Renal cortex interstitium (tissue), 15 donors: ENCODE measurements at places on chromosomes 7 and 10. TPM values are rescaled to one million over a fixed set of nuclear protein-coding genes. Genes with fewer than 3 reads are reported as not detected.
A peak's percentile ranks its signal among the peaks of the same experiment; 100 is the strongest.

DNA sequence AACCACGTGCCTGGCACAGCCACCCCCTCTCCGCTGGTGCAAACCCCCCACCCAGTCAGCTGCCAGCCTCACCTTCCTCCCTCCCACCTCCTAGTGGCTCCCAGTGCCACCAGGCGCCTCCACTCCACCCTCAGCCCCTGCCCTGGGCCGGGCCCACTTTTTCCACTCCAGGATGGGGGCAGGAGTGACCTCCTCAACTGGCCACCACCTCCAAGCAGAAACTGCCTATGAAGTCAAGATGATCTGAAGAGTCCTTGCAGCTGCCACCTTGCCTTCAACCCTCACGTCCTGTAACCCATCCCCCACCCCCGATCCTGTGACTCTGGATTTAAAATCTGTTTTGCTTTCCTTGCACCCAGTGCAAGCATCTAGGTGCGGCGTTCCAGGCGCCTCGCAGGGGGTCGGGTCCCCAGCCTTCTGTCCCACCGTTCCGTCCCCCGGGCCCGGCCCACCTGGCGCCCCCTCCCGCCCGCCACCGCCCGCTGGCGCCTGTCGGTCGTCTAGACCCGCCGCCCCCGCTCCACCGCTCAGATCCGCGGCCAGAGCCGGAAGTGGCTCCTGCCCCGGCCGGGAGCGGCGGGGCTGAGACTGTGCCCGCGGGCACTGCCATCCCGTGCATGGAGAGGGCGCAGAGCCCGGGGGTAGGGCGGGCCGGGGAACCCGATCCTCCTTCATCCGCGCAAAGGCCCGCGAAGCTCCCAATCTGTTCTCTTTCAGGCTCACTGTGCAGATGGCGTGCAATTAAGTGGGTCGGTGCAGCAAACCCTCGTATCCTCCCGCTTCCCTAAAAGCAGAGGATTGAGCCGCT lies 51.2 kb upstream of the GTF2I start:
- DNase-seq, result no peak

DNA sequence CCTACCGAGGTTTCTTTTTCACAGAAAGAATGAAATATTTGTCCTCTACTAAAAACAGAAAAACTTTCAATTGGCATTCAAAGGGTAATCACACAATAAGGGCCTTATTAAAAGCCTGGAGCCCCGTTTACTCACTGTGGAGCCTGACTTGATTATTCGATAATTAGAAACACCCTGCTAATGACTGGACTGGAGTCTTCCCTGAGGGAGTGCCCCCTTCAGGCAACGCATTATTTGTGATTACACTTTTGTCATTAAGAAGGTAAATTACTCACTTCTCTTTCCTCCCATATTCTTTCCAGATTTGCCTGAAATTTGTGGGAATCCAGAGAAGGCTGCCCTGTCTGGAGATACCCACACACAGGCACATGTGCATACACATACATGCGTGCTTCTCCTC lies 444.2 kb upstream of the NPVF start:
- DNase-seq, result no peak

- no peak for DNase-seq
Observed at GRCh38 chr7:100568896-100569844, 4.5 kb downstream of the SAP25 start.

GRCh38 chr7:144503215-144503614 lies 99.7 kb upstream of the NOBOX start:
- DNase-seq, result no peak

- DNase-seq, result no peak
Observed at GRCh38 chr7:157458254-157458633, 121.4 kb downstream of the DNAJB6 start.

DNA sequence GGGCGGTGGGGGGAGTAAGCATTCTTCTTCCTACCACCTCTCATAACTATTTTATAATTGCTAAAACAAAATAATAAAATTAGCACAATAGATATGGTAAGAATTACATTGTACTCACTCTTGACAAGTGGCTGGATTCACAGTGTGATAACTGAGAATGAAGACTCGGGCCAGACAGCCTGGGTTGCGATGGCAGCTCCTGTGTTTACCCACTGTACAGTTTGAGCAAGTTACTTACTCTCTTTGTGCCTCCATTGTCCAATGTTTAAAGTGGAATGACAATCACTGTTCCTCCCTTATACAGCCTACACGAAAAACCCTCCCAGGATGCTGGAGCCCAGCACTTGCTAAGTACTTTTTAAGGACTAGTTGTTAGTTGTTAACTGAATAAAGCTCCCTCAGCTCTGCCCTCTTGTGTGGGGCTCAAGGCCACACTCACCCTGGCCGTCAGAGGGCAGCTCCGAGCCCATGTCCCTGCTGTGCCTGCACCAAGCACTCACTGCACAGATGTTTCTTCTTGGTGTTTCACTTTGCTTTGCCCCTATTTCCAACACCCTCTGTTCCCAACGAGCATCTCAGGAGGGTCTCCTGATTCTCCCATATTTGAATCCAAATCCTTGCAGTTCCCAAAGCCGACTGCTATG lies 56.4 kb upstream of the NPS start:
- DNase-seq, result no peak

DNA sequence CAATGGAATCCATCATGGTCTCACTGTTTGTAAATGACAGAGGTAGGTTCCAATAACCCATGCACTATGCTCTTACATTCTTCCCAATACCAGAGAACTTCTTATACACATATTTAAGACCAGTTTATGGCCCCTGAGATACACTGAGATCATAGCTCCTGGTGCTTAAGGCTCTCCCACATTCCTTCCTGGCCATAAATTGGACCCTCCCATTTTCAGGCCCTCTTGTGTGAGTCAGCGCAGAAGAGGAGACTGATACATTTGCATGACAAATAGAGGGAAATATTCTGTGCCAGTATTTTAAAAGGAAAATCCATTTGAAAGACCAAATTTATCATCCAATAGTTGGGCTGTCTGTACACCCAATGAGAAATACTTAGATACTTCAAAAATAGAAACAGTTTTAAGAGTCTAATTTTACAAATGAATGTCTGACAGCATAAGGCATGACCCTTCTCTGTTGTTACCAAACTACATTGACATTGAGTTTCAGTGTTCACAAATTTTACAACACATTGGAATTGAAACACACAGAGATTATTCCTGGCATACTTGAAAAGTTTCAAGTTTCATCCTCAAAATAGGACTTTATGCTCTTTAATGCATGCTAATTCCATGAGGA lies 35.3 kb downstream of the SLC16A9 start:
- no peak for DNase-seq

GRCh38 chr7:2146676-2147472 lies 85.9 kb downstream of the MAD1L1 start:
- no peak for DNase-seq

GRCh38 chr7:32164341-32164996 lies 94.3 kb upstream of the PDE1C start:
- DNase-seq, result no peak

DNA sequence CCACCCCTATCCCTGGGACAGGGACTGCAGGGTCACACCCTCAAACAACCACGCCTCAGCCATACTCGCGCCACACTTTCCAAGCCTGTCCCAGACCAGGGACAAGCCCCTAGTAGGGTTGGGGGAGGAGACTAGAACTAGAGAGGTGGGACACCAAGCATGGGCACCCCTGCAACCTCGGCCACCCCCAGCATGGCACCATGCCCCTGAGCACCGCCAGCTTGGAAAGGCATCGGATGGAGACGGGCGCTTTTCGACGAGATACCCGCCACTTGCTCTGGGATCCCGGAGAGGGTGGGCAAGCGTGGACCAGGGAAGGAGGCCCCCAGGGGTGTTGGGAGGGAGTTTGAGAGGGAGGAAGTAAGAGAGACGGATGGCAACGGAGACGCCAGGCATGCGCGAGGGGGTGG lies 13.1 kb upstream of the KMT2E start:
- DNase-seq, result no peak

DNA sequence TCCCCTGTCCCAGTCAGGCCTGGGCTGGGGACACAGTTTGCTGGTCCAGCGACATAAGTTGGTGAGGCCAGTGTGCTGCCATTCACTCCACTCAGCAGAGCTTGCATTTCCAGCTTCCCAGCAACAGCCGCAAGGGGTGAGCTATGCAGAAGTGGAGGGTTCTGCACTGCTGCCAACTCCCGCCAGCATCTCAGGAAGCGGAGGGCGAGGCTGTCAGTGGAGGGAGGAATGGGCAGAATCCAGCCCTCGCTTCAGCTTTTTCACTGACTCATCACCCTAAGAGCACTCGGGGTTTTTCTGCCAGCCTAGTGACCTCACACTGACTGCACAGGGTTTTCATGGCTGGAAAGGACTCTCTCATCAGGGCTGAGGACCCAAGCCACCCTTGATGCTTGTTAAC lies 625.1 kb upstream of the MKI67 start:
- no peak for DNase-seq

DNA sequence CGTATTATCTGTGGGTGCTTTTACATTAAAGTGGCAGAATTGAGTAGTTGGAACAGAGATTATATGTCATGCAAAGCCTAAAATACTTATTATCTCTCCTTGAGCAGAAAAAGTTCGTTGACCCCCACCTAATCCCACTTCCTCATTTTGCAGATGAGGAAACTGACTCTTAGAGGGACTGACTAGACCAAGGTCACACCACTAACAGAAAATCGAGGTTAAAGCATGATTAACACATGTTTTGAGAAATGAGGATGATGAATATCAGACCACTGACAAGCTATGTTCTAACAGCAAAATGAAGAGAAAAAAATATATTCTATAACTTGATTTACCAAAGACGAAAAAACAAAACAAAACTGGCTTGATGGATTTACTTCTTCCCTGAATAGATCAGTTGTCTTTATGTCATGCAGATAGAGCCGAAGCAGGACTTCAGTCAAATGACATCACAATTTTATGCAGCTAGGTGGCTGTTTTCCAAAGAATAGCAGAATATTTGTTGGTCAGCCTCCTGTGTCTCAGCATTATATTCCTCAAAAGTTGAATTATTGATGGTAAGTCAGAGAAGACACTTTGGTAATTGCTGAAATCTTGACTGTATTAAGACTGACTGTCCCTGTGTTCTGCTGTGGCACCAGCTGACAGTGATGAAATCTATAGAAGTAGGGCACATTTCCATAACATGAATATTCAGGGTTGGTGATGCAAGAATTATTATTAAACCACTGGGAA lies 24.2 kb upstream of the SMIM30 start:
- DNase-seq, result no peak

DNA sequence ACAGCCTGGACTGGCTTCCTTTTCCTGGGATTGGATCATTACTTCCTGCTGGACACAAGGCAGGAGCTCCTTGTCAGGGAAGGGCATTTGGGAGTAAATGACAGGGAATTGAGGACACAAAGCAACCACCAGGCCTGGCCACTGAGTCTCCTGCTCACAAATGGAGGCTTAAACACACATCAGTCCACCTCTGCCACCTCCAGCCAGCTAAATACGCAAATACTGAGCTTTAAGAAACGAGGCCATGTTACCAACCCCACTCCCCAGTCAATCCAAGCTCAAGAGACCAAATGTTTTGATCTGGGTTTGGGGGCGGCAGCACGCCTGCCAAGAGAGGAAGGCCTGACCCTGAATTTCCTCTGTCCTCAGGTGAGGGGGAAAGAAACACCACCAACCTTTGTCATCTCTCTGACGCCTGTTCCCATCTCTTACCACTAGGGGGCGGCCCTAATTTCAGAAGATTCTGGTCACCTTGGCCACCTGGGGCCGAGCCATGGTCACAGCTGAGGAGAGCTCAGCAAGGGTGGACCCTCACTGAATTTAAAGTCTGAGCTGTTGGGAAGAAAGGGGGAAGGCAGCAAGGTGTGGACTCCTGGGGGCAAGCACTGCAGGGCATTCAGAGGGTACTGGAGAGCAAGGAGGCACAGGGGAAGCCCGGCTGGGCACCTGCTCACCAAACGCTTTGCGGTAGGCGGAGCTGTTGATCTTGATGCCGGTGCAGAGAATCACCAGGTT lies 16.5 kb downstream of the AIFM2 start:
- DNase-seq, result peak; percentile 17

DNA sequence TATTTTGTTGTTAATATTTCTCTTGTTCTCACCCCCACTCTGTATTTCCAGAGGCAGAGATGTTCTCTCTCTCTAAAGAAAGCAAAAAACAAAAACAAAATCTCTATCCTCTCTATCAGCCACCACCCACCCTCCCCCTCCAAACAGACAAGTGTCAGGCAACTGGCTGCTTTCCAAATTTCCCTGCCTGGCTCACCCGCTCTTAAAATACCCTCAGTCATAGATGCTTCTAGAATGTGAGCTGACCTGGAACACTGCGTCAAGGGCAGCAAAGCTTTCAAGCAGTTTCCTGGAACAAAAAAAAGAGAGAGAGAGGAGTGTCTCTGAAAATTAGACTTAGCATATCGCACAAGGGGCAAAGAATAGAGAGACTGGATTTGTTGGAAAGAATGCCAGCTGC lies 341.0 kb upstream of the ZMIZ1 start:
- no peak for DNase-seq

- DNase-seq, result no peak
Observed at GRCh38 chr10:112585960-112586359, 138.9 kb downstream of the VTI1A start.

DNA sequence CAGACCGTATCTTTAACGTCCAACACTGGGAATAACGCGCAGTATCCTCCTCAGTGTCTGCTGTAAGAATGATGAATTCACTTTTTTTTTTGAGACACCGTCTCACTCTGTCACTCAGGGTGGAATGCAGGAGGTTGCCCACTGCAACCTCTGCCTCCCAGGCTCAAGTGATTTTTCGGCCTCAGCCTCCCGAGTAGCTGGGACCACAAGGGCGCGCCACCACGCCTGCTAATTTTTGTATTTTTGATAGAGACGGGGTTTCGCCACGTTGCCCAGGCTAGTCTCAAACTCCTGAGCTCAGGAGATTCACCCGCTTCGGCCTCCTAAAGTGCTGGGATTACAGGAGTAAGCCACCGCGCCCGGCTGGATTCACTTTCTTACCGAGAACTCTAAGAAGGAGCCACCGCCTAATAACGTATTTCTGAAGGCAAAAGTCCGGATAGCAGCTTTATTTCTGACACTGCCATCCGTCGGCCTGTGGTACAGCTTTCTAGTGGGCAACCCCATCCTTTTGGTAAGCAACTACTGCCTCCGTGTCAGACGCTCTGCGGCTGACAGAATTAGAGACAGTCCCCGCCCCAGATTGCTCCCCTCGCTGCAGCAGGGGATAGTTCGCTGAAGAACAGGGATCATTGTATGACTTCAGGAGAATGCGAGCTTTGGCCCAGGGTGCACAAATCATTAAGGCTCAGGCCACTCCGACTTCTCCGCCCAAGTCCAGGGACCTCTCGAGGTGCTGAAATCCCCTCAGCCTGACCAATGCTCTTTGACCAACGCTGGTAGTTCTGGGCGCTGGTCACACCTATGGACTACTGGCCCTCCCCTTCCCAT lies 662 bp downstream of the POLR3A start:
- DNase-seq, result no peak

DNA sequence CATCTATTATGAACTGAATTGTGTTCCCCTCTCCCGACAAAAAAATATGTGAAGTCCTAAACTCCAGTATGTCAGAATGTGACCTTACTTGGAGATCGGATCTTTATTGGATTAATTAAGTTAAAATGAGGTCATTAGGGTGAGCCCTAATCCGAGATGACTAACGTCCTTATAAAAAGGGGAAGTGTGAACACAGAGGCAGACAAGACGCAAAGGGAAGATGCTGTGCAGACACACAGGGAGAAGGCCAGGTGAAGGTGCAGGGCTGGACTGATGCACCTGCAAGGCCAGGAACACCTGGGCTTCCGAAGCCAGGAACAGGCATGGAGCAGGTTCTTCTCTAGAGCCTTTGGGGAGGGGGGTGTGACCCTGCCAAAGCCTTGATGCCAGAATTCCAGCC lies 187.8 kb downstream of the PARD3 start:
- DNase-seq, result no peak

GDF2 gene
- polyA plus RNA-seq, result not detected

CXCL12 gene
- polyA plus RNA-seq, result 406 TPM

TUBAL3 gene
- 0.17 TPM for polyA plus RNA-seq

COL26A1 gene
- 22.3 TPM for polyA plus RNA-seq

HEPACAM2 gene
- 5.5 TPM for polyA plus RNA-seq

SYT15 gene
- polyA plus RNA-seq, result 12.6 TPM
